ENCODE measurements at places on chromosomes 12 and 14. TPM values are rescaled to one million over a fixed set of nuclear protein-coding genes. Genes with fewer than 3 reads are reported as not detected.

- H3K4me3 ChIP-seq = no peak overlapping the region
- H3K27me3 ChIP-seq = no peaks in the 10 kb centered on the region
- peak overlapping the region; percentile 8 for H3K27ac ChIP-seq
- H3K36me3 ChIP-seq = no peaks in the 10 kb centered on the region
These were observed 104.5 kb downstream of the TGFB3 start for GRCh38 chr14:75877292-75877691.

DNA sequence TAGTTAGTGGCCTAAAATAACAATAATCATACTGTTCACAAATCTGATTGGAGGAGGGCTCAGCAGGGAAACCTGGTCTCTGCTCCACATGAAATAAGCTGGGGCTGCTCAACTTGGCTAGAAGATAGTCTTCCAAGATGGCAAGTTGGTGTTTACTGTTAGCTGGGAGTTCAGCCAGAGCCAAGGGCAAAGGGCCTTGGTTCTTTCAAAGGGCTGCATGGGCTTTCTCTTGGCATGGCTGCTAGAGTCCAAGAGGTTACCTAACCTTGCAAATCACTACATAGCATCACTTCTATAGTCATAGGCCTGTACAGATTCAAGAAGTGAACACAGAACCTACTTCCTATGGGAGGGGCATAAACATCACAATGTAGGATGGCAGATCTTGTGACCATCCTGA, 7.1 kb downstream of the EXOC5 start:
- H3K27ac ChIP-seq = no peak overlapping the region
- no peak overlapping the region for H3K4me3 ChIP-seq
- no peaks in the 10 kb centered on the region for H3K36me3 ChIP-seq
- no peaks in the 10 kb centered on the region for H3K27me3 ChIP-seq

DNA sequence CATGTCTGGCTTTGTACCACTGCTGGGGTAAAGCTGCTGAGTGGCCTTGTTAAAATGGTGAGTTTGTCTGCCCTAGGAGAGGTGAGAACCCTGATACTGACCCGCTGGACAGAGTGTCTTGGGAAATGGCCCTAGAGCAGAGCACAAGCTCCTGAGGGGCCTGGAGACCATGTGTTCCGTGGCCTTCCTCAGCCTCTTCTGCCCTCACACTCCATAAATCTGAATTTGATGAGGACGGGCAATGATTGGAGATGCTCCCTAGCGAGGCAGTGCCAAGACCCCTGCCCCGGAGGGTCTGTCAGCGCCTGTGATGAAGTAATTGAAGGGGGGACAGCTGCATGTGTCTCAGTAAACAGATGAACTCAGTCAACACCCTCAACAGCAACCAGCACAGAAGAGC, 54.1 kb downstream of the KCNA5 start:
- no peak overlapping the region for H3K4me3 ChIP-seq
- DNase-seq = peak; percentile 55
- no peaks in the 10 kb centered on the region for H3K27me3 ChIP-seq
- H3K36me3 ChIP-seq = no peaks in the 10 kb centered on the region

DNA sequence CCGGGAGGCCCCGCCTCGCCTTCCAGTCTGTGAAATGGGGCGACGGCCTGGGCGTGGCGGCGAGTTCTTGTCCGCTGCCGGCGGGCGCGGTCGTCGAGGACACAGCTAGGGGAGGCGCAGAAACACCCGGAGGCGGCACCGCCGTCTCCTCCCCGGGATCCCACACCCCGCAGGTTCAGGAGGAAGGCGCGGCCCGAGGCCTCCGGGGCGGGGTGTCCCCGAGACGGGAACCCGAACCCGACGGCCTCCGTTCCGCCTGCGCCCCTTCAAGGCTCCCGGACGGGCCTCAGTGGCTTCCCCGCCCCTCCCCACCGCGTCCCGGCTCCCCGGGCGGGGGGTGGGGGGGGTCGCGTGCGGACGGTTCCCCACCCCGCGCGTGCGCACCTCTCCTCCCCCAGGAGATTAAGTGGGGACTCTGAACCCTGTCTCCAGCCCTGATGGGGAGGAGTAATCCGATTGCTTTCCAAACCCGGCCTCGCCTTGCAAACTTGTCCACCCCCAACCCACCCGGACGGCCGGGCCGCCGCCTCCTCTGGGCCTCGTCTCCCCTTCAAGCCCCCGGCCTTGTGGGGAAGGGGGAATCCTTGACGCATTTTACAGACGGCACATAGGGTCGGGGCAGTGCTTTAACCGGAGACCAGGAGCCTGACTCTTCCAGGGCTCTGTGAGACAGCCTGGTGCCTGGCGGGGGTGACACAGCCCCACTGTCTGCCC, 35.3 kb upstream of the ANKRD9 start:
- H3K27ac ChIP-seq = no peak overlapping the region
- H3K4me1 ChIP-seq = peaks cover 22% of the 10 kb centered on the region
- no peak for DNase-seq
- no peaks in the 10 kb centered on the region for H3K36me3 ChIP-seq

DNA sequence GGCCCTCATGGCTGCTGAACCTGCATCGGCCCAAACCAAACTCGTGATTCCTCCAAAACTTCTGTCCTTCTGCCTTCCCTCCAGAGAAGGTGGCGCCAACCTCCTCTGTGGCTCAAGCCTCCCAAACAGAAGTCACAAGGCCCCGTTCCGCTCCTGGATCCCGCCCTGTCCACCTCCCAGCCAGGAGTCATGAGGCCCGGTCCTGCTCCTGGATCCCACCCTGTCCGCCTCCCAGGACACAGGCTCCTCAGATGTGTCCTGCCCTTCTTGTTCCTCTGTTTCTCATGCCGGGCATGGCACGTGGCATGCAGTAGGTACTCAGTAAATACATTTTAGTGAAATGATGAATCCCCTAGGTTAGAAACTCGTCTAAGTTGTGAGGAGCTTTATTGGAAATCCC, 94.2 kb upstream of the SFSWAP start:
- no peaks in the 10 kb centered on the region for H3K4me1 ChIP-seq
- H3K27ac ChIP-seq = no peak overlapping the region
- H3K27me3 ChIP-seq = no peaks in the 10 kb centered on the region
- H3K36me3 ChIP-seq = no peaks in the 10 kb centered on the region
- no peak overlapping the region for H3K4me3 ChIP-seq

DNA sequence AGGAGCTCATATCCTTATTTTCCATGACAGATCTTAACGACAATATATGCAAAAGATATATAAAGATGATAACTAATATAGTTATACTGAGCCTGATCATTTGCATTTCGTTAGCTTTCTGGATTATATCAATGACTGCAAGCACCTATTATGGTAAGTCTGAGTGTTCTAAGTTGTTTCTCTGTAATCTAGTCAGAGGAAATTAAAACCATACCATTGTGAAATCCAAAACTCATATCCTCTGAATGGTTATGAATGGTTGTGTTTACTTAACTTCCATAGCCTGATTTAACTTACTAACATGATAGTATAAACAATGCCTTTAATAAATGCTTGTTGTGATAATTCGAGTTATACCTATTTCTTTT, 760 bp downstream of the TMEM19 start:
- H3K36me3 ChIP-seq = no peaks in the 10 kb centered on the region
- peaks cover 17% of the 10 kb centered on the region for H3K4me1 ChIP-seq
- DNase-seq = no peak
- peak overlapping the region; percentile 89 for H3K27ac ChIP-seq
- H3K4me3 ChIP-seq = peak overlapping the region; percentile 84

DNA sequence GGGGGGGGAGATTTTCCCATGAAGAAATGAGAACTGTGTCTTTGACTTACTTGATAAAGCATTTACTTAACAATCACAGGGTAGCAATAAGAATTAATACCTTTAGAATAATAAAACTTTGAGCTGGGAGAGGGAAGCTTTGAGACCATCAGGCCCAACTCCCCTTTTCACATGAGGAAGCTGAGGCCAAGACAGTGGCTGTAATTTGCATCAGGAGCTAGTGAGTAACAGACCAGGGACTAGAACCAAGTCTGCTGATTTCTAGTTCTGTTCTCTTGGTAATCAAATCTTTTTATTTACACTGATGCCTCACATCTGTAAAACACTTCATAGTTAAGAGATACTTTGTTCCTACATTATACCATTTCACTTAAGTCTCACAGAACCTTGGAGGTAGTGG, 28.7 kb downstream of the TTC8 start:
- no peak for DNase-seq
- no peaks in the 10 kb centered on the region for H3K27me3 ChIP-seq
- H3K4me1 ChIP-seq = no peaks in the 10 kb centered on the region
- no peak overlapping the region for H3K4me3 ChIP-seq
- no peaks in the 10 kb centered on the region for H3K36me3 ChIP-seq
- H3K27ac ChIP-seq = no peak overlapping the region

Gene KLRC2
- 0.66 TPM for total RNA-seq

DNA sequence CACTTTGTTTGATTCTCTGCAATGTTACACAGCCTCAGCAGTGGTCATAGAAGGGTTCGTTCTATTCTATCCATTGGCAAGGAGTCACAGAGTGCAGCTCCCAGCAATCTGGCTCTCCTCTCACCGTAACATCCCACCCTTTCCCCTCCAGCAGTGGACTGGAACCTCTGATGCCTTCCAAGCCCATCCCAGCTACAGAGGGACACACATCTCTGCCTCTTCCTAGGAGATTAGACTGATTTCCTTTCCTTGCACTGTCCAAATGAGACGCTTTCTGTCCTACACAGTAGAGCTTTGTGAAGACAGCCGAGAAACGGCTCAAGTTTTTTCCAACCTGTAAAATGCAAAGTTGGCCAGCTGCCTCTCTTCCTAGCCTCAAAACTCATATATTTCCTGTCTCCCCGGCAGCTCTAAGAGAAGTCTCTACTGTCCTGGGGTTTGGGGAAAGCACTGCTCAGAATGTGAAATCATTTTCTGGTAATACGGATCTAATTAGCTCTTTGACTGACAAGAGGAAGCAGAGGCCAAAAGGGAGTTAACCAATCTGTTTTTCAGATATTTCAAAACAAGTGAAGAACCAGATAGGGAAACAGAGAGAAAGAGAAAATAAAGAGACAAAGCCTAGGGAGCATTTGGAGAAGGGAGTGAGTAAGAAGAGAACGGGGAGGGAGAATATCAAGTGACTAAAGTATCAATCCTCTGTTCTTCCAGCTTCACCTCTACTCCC, 516 bp downstream of the NINJ2 start:
- H3K4me1 ChIP-seq = peaks cover 20% of the 10 kb centered on the region
- DNase-seq = no peak
- H3K36me3 ChIP-seq = no peaks in the 10 kb centered on the region

Gene FRMD6
- total RNA-seq = 35.7 TPM

DNA sequence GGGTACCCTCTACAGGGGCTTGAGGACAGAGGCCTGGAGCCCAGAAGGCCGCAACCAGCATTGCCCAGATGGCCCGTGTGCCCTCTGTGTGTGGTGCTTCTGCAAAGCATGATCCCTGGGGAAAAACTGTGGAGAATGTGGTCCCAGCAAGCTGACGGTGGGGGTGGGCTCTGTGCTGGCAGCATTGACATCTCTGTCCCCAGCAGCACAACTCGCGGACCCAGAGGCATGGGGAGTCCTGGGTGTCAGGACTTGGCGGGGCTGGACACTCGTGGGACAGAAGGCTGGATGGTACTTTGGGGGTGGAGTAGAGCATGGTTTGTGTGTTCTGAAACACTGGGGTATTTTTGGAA, 4.3 kb downstream of the CLBA1 start:
- no peak for DNase-seq
- H3K4me3 ChIP-seq = no peak overlapping the region
- no peaks in the 10 kb centered on the region for H3K36me3 ChIP-seq
- no peaks in the 10 kb centered on the region for H3K27me3 ChIP-seq
- no peak overlapping the region for H3K27ac ChIP-seq
- peaks cover 19% of the 10 kb centered on the region for H3K4me1 ChIP-seq

Gene PDZRN4
- 43.9 TPM for total RNA-seq

- no peaks in the 10 kb centered on the region for H3K27me3 ChIP-seq
- H3K27ac ChIP-seq = no peak overlapping the region
These were observed 7.2 kb downstream of the ANKS1B start for GRCh38 chr12:99977550-99977949.

DNA sequence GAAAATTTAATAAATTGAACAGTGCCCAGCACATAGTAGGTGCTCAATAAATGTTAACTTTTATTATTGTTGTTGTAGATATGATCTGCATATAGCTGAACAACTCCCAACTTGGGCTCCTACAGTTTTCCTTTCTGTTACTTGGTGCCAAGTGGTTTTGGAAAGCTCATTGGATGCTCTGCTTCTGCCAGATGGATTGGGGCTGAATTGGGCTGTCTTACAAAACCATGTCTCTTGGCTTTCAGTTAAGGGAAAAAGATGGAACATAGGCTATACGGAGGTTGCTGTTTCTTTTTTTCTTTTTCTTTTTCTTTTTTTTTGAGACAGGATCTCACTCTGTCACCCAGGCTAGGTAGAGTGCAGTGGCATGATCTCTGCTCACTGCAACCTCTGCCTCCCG, 140.7 kb upstream of the PWP1 start:
- H3K4me1 ChIP-seq = peaks cover 3% of the 10 kb centered on the region
- no peak overlapping the region for H3K27ac ChIP-seq
- no peaks in the 10 kb centered on the region for H3K27me3 ChIP-seq
- H3K36me3 ChIP-seq = no peaks in the 10 kb centered on the region

DNA sequence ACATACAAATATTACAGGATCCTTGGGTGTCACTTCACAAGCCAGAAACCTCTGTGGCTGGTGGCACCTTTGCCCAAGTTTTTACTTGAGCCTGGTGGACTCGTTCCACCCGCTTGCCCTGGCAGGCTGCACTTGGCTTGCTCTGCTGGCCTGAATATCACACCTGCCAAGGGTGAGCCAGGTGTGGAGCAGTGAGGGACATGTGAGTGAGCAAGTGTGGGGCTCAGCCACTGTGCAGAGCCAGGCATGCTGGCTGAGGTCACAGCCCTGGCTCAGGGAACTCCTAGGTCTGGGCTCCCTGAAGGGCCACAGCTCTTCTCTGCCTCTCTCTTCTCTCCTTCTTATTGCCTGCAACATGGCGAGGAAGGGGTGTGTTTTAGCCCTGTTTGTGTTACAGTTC, 82.0 kb downstream of the SLC16A7 start:
- no peaks in the 10 kb centered on the region for H3K27me3 ChIP-seq
- peaks cover 5% of the 10 kb centered on the region for H3K4me1 ChIP-seq
- no peaks in the 10 kb centered on the region for H3K36me3 ChIP-seq
- no peak overlapping the region for H3K4me3 ChIP-seq
- no peak for DNase-seq

GRCh38 chr12:57229046-57229633, 371 bp upstream of the SHMT2 start:
- peaks cover 31% of the 10 kb centered on the region for H3K36me3 ChIP-seq
- H3K4me1 ChIP-seq = peaks cover 49% of the 10 kb centered on the region
- H3K27ac ChIP-seq = peak overlapping the region; percentile 66
- peaks cover 32% of the 10 kb centered on the region for H3K27me3 ChIP-seq
- no peak for DNase-seq

- peaks cover 19% of the 10 kb centered on the region for H3K4me1 ChIP-seq
- peaks cover 11% of the 10 kb centered on the region for H3K27me3 ChIP-seq
- no peaks in the 10 kb centered on the region for H3K36me3 ChIP-seq
- no peak overlapping the region for H3K4me3 ChIP-seq
- no peak overlapping the region for H3K27ac ChIP-seq
- peak; percentile 74 for DNase-seq
These were observed 142.5 kb upstream of the C14orf180 start for GRCh38 chr14:104436741-104437701.

DNA sequence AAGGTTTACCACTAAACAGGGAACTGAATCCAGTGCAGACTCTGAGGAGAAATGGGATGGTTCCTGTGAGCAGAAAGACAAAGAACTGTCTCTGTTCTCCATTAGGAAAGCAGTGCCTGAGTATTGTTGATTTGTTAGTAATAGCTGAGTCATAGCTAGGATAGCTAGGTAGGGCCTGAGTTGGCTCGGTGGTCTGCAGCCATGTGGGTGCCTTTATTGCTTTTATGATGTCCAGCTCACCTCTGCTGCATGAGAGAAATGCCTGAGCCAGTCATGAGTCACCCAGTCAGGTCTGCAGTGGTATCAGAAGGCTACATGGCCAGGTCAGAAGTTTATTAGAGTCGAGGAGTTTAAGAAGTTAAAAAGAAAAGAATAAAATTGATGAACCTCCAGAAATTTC, 24.2 kb downstream of the TRHDE start:
- DNase-seq = no peak
- no peak overlapping the region for H3K27ac ChIP-seq
- H3K4me1 ChIP-seq = no peaks in the 10 kb centered on the region
- no peaks in the 10 kb centered on the region for H3K36me3 ChIP-seq

Data from esophagus muscularis mucosa (tissue), 4 donors.